ENCODE measurements at places on chromosomes 16 and 17.
A peak's percentile ranks its signal among the peaks of the same experiment; 100 is the strongest.

GRCh38 chr16:12646490-12647274, 157.0 kb downstream of the CPPED1 start:
- DNase-seq = peak; percentile 75

- no peak for DNase-seq
These were observed 52.5 kb downstream of the ZNF778 start for GRCh38 chr16:89269805-89270665.

GRCh38 chr17:39688475-39688835, 598 bp upstream of the PGAP3 start:
- no peak for DNase-seq

GRCh38 chr17:61203671-61204131, 195.9 kb upstream of the TBX2 start:
- DNase-seq = no peak

- DNase-seq = no peak
These were observed 514 bp downstream of the UBFD1 start for GRCh38 chr16:23557779-23558702.

DNA sequence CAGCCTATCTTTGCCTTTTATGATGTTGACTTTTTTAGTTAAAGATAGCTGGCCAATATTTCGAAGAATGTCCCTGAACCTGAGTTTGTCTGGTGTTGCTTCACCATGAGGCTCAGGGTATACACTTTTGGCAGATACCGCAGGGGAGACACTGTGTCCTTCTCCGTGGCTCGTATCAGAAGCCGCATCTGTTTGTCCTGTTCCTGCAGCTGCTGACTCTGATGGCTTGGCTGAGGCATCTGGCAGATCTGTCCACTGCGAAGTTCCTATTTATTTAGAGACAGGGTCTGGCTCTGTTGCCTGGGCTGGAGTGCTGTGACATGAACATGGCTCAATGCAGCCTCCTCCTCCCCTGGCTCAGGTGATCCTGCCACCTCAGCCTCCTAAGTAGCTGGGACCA, 93.5 kb downstream of the CRISPLD2 start:
- DNase-seq = no peak

DNA sequence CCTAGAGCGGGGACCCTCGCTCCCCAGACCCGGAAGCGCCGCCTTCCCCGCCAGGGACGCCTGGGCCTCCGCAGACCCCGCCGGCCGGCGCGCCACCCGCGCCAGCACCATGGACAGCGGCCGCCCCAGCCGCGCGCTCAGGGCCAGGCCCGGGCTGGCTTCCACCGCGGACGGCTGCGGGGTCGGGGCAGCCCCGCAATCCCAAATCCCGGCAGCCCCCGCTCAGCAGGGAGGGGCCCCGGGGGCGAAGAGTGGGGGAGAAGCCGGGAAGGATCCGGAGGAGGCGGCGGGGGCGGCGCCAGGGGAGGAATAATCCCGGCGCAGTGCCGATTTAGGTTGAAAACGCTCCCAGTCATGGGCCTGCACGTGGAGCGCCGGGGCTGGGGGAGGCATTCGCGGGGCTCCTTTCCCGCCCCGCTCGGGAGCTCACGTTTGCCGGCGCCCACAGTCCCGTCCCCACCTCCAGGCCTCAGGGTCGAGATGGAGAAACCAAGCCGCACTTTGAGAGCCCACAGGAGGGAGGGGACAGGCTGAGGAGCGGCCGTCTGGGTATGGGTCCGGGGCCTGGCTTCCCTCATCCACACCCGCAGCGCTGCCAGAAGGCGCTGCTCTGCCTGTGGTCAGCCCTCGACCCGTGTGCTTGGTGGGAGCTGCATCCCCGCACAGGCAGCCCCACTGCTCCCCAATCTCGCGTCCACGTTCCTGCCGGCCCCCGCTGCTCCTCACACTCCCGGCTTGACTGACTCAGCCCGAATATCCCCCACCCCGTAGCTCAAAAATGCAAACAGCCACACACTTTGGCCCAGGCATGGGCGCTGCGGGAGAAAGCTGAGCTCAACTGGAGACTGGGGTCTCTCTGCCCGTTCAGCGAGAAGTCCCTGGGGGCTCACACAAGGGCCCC, 4.7 kb downstream of the FBXL16 start:
- no peak for DNase-seq

- DNase-seq = no peak
These were observed 7.5 kb upstream of the IL21R start for GRCh38 chr16:27394516-27394915.

- no peak for DNase-seq
These were observed 98.6 kb downstream of the ZNF18 start for GRCh38 chr17:11898526-11899235.

DNA sequence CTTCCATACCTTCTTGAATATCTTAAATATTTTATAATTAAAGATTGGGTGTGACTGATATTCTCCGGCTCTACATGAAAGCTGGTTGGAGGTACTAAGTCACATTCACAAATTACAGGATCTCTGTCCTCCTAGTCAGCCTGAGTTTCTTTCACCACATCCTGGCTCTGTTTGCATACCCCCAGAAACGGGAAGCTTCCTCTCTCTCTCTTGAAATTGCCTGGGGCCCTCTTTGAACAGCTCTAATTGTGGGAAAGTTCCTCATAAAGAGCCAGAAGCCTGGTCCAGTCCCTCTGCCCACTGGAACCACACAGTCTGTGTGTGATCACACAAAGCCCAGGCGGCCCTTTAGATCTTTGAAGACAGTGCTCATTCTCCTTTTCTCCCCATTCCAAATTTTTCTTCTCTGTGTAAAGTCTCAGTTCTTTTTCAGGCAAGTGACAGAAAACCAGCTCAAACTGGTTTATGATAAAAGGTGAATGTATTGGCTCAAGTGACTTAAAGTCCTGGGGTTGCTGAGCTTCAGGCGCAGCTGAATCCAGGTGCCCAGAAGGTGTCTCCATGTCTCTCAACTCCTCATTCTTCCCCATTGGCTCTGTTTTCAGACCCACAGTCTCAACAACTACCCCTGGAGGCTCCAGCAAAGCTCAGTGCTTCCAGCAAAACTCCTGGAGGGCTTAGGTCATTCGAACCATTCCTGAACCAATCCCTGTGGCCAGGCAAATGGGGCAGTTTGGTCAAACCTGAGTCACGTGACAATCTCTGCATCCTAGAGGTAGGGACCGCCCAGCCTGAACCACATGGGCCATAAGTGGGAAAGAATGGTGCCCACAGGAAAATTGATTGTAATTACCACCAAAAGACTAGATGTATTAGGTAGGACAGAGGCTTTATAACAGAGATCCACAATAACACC, 8.5 kb upstream of the RAI1 start:
- DNase-seq = no peak

- no peak for DNase-seq
These were observed 136.7 kb downstream of the XYLT1 start for GRCh38 chr16:17334096-17334495.

DNA sequence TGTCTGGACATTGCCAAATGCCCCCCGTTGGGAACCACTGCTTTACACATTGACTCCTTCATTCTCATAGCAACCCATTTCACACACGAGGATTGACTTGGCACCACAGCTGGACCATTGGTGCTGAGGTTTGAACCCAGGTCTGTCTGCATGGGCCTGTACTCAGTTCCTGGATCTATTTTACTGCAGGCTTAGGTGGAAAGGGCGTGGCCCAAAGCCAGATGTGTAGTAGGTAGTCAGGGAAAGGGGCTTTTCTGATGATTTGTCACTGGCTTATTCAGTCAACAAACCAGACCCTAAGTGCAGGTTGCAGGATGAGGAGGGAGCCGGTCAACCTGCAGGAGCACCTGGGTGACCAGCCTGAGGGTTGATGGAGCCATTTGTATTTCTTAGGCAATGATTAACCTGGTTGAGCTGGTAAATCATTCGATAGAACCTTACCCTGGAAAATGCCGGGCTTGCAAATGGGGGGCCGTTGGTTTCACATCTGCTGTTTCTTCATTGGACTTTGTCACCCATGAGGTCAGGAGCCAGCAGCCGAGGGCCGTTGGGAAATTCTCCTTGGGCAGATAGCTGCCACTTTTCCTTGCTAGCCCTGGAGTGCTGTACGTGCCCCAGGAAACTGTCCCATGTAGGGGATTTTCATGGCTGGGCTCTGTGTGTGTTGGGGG, 104.4 kb downstream of the CMIP start:
- DNase-seq = no peak

DNA sequence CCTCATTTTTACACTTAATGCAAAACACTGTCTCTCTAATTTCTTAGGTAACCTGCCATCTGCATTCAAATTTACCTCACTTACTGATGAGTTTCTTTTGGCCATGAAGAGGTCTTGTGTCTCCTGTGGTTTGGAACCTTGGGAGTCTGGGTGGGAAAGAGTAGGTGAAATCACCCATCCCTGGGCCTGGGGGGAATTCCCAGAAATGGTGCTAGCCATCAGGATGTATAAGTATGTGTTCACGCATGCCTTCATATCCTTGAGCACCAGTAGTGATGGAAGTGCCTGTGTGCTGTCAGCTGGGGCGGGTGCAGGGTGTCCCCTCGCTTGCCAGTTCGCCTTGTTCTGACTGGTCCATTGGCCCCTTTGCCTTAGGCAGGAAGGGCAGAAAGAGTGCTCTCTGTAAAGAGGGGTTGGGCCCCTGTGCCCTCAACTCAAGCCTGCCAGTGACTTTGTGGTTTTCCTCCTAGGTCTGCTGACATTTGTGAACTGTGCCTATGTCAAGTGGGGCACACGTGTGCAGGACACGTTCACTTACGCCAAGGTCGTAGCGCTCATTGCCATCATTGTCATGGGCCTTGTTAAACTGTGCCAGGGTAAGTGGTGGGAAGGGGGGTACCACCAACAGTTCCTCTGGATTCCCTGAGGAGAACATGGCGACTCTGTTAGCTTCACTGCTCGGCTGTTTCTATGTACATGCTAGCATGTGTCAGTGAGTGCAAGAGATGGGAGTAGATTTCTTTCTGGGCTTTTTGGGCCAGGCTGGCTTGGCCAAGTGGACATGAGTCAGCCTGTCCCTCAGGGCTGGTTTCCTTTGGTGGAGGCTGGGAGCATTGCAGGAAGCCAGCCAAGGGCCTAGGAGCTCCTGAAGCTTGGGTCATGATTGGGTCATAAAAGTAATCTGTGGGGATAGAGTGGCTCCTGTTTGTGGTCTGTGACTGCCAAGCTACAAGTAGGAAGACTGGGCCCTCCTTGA, 23.2 kb downstream of the SLC7A6OS start:
- DNase-seq = no peak

GRCh38 chr17:35747540-35748017, 5.5 kb downstream of the GAS2L2 start:
- peak; percentile 59 for DNase-seq

DNA sequence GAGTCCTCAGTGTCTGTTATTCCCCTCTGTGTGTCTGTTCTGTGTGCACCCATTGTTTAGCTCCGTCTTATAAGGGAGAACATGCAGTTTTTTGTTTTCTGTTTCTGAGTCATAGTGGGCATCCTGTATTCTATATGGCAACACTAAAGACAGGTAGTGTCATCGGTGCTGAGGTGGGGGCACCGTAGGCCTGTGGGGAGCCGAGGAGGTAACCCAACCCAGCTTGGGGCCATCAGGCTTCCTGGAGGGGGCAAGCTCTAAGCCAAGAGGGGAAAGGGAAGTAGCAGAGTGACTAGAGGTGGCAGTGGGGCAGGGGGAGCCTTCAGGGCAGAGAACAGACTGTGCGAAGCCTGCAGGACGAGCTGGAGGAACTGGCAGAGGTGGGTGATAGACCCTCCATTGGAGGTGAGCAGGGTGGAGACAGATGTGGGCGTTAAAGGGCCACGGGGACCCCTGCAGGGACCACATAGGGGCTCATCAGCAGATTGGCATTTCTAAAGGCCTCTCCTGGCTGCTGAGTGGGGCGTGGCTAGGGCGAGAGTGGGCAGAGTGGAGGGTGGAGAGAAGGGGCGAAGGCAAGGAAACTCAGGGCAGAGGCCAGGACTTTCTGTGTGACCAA, 36.5 kb downstream of the CPNE2 start:
- DNase-seq = no peak

DNA sequence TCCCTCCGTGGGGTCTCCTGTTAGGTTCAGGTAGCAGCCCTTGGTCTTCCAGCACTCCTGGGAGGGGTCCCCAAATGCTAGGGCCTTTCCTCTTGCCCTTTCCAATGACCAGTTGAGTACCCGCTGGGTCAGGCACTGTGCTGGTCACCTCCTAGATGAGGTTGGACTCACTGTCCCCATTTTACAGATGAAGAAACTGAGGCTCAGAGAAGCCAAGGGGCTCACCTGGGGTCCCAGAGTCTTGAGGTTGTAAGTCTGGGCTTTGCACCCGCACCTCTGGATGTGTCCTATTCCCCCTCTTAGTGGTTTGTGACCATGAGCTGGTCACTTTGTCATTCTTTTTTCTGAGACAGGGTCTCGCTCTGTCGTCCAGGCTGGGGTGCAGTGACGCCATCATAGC, 1.4 kb upstream of the CASKIN1 start:
- DNase-seq = no peak

DNA sequence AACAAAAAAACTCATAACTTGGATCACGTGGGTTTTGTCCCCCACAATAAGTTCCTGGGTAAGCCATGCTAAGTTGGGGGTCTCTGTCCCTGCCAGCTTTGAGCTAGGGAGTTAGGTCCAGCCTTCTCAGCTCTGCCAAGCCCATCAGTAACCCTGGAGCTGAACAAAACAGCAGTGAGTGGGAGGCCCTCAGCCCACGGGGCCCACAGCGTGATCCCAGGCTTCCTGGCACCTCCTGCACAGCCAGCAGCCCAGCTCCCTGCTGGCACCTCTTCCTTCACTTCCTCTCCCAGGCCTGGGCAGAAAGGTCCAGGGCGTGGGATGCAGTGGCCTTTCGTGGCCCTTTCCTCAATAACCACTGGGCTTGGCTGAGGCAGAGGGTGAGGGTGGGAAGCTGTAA, 35.5 kb upstream of the CDC42EP4 start:
- DNase-seq = peak; percentile 12

DNA sequence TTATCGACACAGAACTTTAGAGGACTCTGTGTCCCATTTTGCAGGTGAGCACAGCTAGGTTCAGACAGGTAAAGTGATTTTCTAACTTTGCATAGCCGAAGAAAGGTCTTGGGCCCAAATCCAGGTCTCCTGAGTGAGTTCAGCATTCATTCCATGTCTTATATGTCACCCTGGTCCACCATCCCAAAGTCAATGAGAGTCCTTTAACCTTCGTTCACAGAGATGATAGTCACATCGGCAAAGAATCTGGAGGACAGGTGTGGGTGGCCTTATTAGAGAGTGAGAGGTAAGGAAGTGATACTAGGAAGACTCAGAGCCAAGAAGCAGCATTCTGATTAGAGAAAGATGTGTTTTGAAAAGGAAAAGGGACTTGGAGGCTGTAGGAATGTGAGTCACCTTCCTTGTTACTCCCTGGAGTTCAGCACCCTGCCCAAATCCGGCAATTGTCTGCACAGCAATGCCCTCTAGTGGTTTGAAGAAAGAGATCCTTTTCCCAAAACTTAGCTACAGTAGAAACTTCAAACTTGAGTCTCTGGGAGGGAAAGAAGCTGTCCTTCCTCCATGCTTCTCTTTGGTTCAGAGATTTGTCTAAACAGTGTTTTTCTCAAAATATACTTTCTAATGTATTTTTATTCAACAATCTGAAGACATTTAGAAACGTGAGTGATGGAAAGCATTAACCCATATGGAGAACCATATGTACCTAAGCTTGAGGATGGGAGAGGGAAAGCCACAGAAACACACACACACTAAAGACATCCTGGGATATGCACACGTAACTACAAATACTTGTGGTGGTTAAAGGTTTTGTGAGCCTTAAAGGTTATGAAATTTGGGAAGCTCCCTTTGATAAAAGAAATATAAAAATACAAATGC, 96.4 kb upstream of the SHISA6 start:
- DNase-seq = no peak

- peak; percentile 57 for DNase-seq
These were observed 745 bp upstream of the ABCC1 start for GRCh38 chr16:15948532-15949209.
